ENCODE measurements at places on chromosomes 3 and 15.
A peak's percentile ranks its signal among the peaks of the same experiment; 100 is the strongest.

DNA sequence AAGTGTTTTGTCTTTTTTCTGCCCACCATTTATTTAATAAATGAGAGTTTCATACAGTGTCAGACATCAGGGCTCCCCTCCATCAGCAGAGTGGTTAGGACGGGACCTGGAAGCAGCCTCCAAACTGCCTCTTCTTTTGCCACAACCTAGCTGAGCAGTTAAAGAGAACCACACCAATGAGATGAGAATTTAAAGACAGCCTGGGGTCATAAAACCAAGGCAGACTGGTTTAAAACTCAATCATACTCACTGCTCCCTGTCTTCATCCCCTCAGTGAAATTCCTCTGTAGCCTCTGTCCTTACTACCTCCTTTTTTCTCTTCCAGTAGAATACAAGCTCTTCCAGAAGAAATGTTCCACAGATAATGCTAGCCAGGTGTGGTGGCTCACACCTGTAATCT, 78.7 kb downstream of the WWTR1 start:
- DNase-seq, result peak; percentile 26

GRCh38 chr15:81061490-81062253, 60.9 kb downstream of the TLNRD1 start:
- no peak for DNase-seq

DNA sequence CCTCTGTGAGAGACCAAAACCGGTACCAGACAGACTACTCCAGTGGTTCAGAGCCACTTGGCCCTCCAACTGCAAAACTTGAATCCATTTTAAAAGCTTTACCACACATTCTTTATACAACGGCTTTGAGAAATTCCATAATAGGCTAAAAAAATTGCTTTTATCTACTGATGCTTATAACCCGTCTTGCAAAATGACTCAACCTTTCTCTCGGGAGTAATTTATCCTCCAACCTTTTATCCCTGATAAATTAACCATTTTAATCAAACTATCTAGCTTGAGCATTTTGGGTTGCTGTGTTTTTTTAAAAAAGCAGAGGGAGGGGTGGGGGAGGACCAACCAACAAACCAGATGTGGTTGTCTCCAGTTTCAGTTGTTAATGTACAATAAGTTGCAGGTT, 275.7 kb upstream of the LRTM1 start:
- no peak for DNase-seq

DNA sequence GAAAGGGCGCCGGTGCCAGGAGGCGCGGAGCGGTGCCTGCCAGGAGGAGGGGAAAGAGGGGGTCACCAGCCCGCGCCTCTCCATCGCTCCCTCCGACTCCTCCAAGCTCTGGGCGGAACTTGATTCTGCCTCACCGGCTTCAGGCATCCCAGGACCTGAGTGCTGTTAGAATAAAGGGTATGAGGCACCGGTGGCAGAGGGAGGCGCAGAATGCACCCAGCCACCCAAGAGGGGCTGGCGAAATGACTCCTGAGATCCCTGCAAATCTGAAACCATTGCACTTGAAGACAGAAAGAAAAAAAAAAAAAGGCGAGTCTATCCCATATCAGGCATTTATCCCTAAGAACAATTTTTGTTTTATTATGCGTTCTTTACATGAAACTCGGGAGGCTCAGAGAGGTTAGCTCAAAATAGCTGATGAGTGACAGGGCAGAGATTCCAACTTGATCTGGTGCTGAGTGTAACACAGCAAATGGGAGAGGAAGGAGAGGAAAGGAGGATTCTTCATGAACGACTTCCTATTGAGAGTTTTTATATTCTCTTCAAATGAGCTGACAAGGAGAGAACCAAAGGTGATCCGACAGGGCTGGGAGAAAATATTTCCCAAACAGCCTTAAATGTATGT, 157.0 kb upstream of the FRMD4B start:
- DNase-seq, result peak; percentile 39

- DNase-seq, result no peak
Measured at GRCh38 chr3:143266511-143266910, 146.9 kb downstream of the CHST2 start.

- DNase-seq, result no peak
Measured at GRCh38 chr3:107977221-107978130, 113.4 kb downstream of the CD47 start.
